ENCODE measurements at places on chromosomes 11 and 22. TPM values are rescaled to one million over a fixed set of nuclear protein-coding genes. Genes with fewer than 3 reads are reported as not detected.

Gene MOV10L1
- total RNA-seq: 1.1 TPM

Gene CSNK1E
- 126 TPM for total RNA-seq

Gene GAL
- 1.9 TPM for total RNA-seq

Gene SMTNL1
- total RNA-seq: not detected

Gene SPECC1L
- total RNA-seq: 92.6 TPM

Gene PLAAT5
- total RNA-seq: 0.10 TPM

Gene LRRC4C
- total RNA-seq: 1.2 TPM

Gene BAIAP2L2
- 0.21 TPM for total RNA-seq

Gene GALR3
- total RNA-seq: not detected

Gene OR4D11
- not detected for total RNA-seq

Gene ZPR1
- 38.8 TPM for total RNA-seq

Gene OR2AT4
- not detected for total RNA-seq

Gene TP53AIP1
- not detected for total RNA-seq

Gene SAA2
- not detected for total RNA-seq

Gene PNPLA2
- 56.0 TPM for total RNA-seq

Gene PATZ1
- total RNA-seq: 18.9 TPM

Gene SLC29A2
- total RNA-seq: 2.6 TPM

All from chondrocyte (in vitro differentiated cells).